Endothelial cell (in vitro differentiated cells): ENCODE measurements at places on chromosomes 6 and 20.
A peak's percentile ranks its signal among the peaks of the same experiment; 100 is the strongest.

- DNase-seq = peak; percentile 77
These were observed 18.9 kb downstream of the PCNA start for GRCh38 chr20:5100684-5101347.

- no peak for DNase-seq
These were observed 12.2 kb upstream of the SLC17A2 start for GRCh38 chr6:25942561-25943147.

DNA sequence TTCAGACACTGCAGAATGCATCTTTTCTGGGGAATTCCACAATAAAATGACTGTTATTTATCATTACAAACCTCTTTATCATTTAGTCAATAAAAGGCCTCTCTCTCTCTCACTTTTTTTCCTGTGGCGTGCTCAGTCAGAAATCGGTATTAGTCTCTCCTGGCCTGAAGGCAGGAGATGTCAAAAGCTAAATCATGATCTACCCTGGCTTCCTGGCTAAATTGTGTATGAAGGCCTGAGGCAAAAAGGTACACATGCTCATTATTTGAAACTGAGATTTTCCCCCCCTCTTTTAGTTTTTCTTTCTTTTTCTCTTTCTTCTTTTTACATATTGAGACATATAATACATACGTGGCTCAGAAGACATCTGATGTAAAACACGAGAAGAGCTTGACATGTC lies 375.0 kb upstream of the SLC35B3 start:
- DNase-seq = no peak

GRCh38 chr20:15236812-15237211 lies 899.4 kb upstream of the FLRT3 start:
- DNase-seq = peak; percentile 50

- no peak for DNase-seq
These were observed 8.1 kb upstream of the METTL24 start for GRCh38 chr6:110366256-110366655.

DNA sequence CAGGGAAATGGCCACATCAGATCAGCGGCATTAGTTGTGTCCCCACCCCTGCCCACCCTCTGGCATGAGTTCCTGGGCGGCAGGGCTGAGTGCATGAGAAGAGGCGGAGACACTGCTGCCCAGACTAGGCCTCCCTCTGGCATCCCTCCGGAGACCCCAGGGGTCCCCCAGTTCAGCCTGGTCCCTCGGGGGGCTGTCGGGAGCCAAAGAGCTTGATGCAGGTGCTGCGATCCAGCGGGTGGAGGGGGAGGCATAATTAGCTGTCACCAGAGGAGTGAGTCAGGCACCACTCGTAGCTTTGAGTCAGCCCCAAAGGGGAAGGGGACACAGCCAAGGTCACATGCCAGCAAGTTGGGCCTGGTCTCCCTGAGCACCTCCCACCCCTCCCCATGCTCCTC lies 34.5 kb downstream of the DLGAP4 start:
- no peak for DNase-seq
